LHCN-M2 (cell line): ENCODE measurements at places on chromosomes 1 and 21.

DNA sequence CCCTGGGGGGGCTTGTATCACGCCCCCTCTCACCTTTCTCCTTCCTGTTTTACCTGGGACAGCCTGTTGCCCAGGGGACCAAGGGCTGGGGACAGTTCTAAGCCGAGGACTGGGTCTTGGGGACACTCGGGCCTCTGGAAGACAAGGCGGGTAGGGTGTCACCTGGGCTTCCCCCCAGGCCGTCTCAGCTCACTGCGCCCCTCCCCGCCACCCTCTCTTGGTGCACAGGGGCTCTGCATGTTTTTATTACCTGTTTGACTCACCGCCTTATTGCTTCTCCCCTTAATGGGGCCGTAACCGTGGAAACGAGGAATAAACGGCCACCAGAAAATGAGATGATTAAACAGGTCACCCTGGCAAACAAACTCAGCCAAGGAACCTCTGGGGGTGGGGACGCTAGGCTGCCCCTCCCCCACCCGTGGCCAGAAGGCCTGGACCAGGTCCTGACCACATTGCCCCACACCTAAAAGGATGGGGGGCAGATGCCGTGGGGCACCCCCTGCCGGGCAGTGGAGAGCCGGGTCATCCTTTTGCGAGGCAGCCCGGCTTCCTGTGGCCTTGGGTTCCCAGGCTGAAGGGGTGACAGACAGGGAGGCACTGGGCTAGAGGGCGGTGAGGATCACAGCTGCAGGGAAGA, 109.9 kb downstream of the CASZ1 start:
- DNase-seq = no peak

DNA sequence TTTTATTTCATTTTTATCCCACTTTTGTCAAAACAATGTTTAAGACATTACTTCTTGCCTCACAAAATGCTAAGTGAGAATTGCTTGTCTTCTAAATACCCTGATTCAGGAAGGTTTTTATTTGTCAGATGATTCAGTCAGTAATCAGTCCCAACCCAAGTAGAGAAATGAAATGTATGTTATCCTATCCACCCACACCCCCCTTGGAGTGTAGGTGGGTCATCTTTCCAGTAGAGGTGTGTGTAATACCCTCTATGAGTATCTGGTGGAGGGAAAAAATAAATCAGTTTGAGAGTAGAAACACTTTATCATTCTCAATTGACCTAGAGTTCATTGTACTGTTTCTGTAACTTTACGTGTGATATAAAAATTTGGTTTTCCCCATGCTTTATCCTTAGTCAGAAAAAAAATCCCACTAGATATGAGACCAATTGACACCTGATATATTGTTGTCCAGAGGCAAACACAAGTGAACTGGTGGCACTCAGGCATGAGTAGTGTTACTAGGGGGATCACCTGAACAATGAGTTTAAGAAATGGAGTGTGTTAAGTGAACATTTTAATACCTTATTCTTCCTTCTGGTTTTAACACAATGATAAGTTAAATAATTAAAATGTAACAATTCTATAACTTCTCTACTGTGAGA, 153.8 kb upstream of the C1orf105 start:
- no peak for DNase-seq

DNA sequence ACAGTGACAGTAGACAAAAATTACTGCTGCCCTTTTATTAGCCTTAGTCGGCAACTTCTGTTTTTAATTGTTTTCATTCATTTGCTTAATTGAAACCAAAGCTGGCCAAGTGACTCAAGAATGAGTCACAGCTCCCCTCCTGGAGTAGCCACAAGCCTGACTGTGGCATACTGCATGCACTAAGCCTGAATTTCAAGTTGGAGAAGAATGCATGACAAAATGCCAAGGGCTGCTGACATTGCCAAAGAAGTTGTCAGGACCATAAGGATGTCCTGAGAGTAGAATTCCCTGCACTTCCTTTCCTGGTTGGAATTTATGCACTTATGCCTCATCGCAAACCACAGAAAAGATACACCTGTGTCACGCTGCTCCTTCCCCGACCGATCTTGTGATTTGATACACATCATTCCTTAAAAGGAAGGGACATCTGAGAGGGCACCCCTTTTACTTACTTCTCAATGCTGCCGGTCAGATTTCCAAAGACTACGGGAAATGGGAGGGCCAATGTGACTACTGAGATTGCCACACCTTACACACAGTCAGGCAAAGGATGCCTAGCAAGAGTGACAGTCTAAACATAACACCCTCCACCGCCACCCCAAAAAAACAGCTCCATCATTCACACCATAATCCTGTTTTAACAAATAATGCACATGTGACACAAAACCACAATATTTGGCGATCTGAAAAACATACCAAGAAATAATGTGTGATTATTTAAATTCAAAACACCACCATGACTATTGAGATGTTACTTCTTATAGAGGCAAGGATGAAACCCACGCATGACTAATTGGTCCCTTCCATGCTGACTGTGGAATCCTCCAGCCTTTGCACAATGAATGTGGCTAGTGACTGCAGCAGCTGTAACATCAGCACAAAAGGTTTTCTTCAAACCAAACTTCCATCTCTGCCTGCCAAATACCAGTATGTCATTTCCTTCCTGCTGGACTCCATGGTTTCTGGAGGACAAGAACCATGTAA, 28.2 kb downstream of the VAV3 start:
- peak; percentile 94 for DNase-seq

DNA sequence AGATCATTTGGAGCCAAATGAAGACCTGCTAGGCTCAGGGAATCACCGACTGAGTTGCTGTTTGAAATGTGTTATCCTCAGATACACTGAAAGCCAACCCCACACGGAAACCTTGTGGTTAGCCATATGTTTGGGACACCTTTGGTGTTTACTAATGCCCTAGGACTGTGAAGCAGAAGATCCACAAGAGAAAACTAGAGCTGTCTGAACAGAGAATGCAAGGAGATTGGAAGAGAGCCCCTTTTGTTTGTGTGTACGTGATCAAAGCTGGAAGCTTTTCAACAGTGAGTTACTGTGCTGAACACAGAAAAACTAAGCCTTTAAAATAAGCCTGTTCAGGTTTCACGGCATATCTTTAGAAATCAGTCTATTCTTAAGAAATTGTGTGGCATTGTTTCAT, 908.2 kb upstream of the ADGRL2 start:
- no peak for DNase-seq

DNA sequence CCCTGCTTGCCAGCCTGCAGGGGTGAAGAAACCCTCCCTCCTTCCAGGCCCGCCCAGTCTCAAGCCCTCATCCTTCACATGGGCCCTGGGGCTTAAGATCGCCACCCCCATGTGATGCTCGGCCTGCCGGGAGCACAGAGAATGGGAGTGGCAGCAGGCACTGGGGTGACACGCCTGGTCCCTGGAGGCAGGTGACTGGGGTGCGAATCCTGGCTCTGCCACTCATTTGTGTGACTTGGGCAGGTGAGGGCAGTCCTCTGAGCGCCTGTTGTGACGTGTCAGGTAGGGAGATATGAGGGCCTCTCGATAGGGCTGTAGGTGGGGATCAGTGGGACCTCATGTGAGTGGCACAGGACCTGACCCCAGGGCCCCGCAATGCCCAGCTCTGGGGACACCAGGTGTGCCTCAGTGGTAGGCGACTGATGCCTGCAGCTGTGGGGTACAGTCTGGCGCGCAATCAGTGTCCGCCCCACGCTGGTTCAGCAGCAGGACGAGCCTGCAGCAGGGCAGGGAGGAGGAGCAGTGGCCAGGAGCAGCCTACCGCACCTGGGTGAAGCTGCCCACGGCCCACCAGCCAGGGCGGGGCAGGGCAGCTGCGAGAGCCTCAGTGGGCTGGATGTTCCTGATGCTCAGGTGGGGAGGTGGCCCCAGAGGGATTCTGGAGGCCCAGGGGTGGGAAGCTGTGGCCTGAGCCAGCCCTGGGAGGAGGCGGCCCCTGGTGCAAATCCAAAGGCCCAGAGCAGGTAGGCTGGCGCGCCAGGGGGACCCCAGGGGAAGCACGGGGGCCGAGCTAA, 6.2 kb downstream of the SH2D5 start:
- DNase-seq = no peak

GRCh38 chr1:94110946-94111740, 9.8 kb downstream of the ABCA4 start:
- DNase-seq = no peak

GRCh38 chr1:101507547-101507971, 270.7 kb downstream of the S1PR1 start:
- no peak for DNase-seq

- DNase-seq = peak; percentile 50
These were observed 16.6 kb downstream of the RHBG start for GRCh38 chr1:156385534-156386031.

DNA sequence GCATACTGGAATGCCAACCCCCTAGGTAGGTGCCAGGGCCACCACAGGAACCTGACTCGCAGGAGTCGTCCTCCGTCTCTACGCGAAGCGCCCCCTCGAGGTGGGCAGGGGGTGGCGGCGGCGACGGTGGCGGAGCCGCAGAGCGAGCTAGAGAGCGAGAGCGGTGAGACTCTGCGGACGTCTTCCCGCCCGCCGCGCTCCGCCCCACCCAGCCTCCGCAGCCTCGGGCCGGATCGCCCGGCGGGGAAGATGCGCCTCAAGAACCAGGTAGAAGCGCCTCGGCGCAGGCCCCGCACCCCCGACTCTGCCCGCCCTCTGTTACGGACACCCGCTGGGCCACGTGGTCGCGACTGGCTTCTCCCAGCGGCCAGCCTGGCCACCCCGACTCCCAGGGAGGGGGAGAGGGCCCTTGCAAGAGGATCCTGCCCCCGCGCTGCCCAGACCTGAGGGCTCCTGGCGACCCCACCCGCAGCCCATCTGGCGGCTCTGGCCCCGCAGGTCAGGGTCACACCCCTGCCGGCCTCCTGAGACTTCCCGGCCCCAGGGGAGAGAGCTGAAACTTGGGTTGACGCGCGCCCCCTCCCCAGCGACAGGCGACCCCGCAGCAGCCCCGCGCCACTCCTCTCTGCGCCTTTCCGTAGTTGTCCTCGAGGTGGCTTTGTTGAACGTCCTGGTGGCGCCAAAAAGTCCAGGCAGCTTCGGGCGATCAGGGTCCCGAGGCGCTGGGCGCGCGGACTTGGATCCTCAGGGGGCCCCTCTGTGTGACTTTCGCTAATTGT, 24.4 kb upstream of the AGBL4 start:
- DNase-seq = no peak

DNA sequence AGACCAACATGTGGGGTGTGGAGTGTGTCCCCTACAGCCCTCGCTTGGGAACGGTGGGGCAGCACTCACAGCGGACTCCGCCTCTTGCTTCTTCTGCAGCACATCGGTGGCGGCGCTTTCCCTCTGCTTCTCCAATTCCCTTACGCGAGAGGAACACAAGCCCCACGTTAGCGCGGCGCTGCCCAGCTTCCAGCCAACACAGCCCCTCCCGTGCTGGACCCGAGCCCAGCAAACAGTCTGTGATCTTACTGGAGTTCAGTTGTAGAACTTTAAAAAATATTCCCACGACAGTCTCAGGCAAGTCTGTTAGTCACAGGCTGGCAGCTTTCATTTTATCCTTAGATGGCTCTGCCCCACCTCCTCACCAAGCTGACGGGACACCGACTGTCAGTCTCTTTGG, 13.6 kb downstream of the THAP3 start:
- DNase-seq = no peak

DNA sequence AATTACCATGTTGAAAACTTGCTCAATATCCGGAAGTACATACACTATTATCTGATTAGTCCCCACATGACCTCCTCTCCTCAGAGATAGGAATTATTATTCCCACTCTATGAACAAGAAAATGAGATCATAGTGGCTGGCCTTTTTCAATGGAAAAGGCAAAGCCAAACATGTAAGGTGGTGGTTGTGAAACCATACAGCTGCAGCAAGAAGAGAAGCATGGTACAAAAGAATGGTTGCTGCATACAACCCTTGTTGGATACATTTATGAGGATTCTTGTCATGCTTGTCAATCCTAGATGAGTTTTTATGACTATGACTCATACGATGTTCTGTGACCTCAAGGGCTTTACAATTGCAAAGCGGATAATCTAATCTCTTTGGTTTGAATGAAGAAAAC, 514.7 kb downstream of the PLPP3 start:
- DNase-seq = peak; percentile 73

- no peak for DNase-seq
These were observed 134.6 kb upstream of the RUNX3 start for GRCh38 chr1:25064465-25065240.

DNA sequence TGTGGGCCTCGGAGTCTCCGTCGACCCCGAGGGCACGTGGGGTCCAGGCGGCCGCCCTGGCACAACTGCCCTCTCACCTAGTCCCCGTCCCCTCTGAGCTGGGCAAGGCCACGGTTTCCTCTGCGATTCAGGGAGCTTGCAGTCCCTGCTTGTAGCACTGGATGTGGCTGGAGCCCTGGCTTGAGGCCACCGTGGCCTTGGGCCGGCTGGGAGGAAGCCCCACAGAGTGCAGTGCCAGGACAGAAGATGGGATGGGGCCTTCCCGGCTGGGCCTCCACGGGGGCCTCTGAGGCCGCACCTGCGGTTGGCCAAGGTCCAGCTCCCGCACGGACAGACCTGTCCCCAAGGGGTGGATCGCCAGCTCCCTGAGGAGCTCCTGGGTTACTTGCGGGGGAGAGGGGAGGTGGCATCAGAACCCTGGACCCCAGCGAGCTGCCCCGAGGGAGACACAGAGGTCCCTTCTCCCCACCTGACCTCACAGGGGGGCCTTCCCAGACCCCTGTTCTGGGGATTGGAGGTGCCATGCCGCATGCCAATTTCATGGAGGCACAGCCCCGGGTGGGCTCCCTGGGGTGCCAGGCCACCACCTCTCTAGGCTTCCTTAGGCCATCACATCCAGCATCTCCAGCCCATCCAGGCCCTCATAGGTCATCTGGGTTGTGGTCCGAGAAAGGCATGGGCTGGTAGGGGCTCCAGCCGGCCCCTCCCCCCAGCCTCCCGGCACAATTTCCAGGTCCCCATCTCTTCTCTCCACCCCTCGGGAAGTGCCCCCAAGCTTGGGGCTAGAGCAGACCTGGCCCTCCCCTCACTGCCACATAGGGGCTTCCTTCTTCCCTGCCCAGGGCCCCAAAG, 80.8 kb downstream of the MORN1 start:
- no peak for DNase-seq
